Cortex of kidney (tissue), 1 donor: ENCODE measurements at places on chromosomes 5 and 9.

DNA sequence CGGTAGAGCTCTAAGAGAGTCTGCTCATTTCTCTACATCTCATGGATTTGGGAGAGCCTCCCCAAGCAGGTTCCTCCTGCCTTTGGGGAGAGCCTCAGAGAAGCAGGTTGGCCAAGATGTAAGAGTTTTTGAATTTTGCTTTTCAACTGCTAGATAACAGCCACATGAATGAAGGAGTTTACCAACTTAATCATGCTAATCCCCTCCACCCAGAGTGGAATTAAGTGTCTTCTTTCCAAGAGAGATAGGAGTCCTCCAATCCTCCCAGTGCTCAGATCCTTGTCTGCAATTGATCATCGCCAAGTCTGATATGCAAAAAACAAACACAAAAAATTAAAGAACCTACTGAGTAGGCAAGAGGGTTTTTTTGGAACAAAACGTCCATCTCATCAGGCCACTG is 99.4 kb upstream of the MAP3K1 start:
- no peak for DNase-seq

GRCh38 chr5:172777881-172778814 is 7.2 kb upstream of the DUSP1 start:
- DNase-seq: no peak

DNA sequence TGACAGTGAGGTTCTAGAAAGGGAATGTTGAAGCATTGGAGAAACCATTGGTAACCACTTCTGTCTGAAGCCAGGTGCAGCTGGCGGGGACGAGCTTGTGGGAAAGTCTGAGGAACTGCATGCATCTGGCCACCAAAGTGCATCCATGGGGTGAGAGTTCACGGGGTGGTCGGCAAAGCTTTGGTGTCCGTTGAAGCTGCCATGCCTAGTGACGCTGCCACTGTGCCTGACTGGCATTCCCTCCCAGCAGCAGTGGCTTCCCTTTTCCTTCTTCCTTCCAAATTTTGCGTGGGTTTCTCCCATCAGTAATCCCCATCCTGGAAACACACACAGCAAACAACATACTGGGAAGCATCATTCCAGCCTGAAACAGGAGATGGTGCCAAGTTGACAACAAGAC is 145.7 kb upstream of the ALDH1B1 start:
- DNase-seq: no peak

DNA sequence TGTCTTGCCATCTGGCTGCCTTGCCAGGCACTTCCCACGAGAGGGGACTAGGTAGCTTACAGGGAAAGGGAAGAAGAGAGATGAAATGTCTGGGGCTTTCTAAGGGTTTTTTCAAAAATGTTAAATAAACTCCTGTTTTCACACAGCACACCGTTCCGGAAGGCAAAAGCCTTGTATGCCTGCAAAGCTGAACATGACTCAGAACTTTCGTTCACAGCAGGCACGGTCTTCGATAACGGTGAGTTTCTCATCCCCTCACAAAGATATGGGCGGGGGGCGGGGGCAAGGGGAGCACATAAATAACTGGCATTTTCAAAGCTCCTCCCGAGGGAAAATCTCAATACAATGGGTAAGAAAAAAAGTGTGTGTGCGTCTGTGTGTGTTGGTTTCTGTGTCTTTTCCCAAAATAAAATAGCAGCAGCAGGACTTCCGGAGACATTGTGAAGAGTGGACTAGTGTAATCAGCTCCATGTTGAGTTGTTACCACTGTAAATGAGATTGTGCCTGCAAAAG is 189.6 kb downstream of the NR3C1 start:
- no peak for DNase-seq

GRCh38 chr5:137336161-137336560 is 163.0 kb downstream of the SPOCK1 start:
- no peak for DNase-seq
